ENCODE measurements at places on chromosomes 1 and 21.

DNA sequence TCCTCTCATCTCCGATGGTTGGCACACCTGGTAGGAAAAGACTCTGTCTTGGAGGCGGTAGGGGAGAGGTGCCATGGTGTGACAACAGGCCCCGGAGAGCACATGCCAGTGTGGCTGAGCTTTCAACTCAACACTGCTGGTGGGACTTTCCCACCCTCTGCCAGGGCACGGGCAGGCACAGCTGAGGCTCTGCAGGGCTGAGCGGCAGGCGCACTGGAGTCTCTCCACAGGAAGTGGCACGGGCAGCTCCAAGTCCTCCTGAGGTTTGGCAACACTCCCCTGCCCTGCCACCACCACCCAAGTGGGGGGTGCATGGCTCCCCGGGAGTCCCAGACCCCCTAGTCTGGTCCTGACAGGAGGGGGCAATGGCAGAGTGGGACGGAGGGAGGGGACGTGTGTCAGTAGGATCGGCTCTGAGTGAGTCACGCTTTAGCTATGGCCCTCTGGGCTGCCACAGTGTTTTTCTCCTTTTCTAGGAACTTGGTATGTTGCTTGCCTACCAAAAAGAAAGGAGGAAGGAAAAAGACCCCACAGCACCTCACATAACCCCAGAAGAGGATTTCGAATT lies 27.3 kb upstream of the EVA1B start:
- DNase-seq: peak; percentile 32

DNA sequence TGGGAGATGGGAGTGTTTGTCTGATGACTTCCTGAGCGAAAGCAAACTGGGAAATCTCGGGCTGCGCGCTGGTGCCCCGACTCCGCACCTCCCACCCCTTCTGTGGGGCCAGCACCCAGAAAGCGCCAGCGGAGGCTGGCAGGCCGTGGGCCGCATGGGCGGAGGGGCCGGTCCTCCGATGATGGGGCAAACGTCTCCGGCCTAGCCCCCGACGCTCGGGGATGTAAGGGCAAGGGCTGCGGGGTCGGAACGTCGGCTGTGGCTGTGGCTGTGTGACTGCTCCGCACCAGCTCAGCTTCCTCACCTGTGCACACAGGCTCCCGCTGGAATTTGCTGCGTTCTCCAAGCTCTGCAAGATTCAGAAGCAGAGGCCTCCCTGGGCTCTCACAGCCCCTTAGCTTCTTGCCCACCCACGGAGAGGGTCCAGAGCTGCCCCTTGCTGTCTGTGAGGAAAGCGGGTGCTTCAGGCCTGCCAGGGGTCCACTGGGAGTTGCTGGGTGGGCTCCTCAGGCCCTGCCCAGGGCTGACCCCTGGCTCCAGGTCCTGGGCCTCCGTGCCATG lies 35.0 kb downstream of the COL18A1 start:
- no peak for DNase-seq

DNA sequence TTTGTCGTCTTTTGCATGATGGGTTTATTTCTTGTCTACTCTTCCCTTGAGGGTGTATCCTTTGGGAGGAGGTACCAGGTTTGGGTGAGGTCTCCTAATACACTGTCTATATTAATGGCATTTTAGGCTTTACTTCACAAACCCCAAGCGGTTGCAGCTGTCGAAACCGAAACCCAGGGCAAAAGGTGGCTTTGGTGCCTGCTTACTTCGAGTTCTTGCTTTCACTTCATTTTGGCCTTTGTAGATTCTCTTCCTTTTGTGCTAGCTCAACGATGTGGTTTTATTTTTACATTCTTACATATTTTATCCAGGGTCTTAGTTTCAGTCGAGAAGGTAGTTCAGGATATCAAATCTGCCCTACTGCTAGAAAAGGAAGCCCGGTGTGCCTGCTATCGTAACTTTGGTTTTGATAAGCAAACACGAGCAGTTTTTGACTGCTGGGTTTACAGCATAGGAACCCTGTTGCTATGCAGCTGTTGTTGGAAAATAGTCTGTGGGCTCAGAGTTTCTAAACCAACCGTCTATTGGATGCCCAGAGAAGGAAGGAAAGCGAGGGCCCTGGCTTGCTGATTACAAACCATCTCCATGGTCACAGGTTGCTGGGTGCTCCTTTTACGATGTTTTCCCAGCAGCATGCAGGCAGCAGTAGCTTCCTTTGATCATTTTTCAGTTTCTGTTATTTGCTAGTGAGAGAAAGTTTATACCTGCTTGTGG lies 9.8 kb upstream of the TSPAN2 start:
- no peak for DNase-seq

DNA sequence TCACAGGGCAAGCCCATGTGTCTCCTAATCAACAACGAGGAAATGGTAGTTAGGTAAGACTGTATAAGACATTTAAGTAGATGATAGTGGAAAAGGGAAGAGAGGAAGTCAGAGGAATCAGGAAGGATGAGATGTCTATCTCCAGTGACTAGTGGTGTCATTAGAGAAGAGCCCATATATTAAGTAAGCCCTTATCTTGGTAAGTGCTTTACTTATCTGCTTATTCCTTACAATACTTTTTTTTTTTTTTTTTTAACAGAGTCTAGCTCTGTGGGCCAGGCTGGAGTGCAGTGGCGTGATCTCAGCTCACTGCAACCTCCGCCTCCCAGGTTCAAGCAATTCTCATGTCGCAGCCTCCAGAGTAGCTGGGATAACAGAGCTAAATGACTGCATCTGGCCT lies 29.5 kb downstream of the RNF11 start:
- DNase-seq: no peak

GRCh38 chr1:66533804-66534740 lies at the start of gene SGIP1:
Gene SGIP1, plus strand, starts transcription at chr1:66534153. Its CDS starts 206 bp downstream, at chr1:66534359.
- no peak for DNase-seq

- DNase-seq: no peak
Measured at GRCh38 chr1:237852342-237852741, 38.4 kb downstream of the ZP4 start.

DNA sequence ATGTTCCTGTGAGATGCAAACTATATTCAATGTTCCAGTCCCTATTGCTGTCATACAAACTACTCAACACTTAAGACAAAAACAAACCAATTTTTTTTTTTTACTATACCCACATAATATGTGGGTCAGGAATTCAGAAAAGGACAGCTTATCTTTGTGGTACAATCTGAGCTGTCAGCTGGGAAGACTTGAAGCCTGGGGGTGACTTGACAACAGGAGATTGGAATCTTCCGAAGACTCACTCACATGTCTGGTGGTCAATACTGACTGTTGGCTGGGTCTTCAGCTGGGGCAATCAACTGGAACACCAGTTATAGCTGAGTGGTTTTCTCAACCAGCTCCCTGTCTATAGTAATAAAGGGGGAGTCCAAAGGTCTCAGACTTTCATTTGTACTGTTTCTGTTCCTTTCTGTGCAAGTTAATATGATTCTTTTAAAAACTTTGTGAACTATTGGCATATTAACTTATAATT lies 81.7 kb upstream of the ATP1B1 start:
- no peak for DNase-seq

DNA sequence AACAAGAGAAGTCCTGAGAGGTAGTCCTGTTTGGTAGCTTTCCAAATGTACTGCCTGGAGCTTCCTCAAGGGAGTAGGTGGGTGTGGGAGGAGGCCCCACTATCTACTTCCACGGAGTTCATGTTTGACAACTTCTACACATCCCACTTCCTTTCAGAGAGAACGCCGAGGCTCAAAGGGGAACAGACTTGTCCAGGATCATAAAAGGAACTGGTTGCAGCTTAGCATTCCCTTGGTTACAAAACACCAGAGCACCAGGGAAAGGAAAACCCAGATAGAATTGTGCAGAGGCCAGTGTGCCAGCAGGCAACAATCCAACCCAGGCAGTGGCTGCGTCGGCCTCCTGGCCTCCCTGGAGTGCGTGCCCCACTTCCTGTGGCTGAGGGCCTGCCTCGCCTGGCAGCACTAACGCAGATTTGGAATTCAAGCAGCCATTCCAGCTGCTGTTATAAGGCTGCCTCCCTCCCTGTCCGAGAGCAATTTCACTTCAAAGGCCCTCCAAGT lies 4.2 kb upstream of the RAP1GAP start:
- no peak for DNase-seq

DNA sequence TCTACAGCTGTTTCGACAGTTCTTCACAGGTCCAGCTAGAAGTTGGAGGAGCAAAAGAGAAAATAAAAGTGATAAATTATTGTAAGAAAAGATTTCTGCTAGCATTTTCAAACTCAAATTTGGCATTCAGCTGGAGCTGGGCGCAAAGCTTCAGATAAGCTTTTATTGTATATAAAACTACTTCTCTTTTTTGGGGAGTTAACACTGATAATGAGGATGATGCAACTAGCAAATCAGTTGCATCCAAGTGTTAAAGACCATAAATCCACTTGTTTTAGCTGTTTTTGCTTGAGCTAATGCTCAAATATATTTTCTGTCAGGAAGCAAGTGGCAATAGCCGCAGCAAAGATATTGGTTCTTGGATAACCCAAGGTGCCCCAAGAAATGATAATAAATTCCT lies 127.1 kb upstream of the PKN2 start:
- no peak for DNase-seq

- no peak for DNase-seq
Measured at GRCh38 chr1:116808200-116808847, 54.1 kb downstream of the CD2 start.

DNA sequence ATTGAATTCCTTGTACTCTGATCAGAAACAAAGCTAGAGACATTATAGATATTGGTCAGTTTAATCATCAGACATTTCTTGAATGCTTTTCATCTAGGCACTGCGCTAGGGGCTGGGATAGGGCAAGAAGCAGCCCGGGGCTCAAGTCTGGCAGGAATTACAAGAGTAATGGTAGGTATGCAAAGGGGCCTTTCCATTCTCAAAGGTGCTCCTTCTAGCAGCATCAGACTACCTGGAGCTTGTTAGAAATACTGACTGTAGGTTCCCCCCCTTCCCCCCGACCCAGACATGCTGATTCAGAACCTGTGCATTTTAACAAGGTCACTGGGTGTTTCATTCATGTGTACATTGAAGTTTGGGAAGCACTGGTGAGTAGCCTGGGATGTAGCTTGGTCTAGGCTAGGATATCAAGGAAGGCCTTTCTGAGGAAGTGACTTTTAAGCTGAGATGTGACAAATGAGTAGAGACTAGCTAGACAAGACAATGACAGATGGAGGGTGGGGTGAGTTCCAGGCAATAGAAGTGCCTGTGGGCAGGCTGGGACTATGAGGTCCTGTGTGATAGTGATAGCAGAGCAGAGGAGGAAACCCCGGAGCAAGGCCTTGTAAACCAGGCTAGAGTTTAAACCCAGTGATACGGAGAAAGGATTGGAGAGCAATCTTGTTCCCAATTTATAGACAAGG lies 26.3 kb downstream of the NFASC start:
- DNase-seq: no peak

GRCh38 chr1:216910081-216910840 lies 187.0 kb upstream of the ESRRG start:
- DNase-seq: no peak

GRCh38 chr1:19464696-19465095 lies 20.6 kb downstream of the CAPZB start:
- no peak for DNase-seq

- DNase-seq: no peak
Measured at GRCh38 chr1:242811092-242811840, 286.8 kb upstream of the PLD5 start.

GRCh38 chr1:206705191-206705590 lies 20.5 kb downstream of the MAPKAPK2 start:
- no peak for DNase-seq

DNA sequence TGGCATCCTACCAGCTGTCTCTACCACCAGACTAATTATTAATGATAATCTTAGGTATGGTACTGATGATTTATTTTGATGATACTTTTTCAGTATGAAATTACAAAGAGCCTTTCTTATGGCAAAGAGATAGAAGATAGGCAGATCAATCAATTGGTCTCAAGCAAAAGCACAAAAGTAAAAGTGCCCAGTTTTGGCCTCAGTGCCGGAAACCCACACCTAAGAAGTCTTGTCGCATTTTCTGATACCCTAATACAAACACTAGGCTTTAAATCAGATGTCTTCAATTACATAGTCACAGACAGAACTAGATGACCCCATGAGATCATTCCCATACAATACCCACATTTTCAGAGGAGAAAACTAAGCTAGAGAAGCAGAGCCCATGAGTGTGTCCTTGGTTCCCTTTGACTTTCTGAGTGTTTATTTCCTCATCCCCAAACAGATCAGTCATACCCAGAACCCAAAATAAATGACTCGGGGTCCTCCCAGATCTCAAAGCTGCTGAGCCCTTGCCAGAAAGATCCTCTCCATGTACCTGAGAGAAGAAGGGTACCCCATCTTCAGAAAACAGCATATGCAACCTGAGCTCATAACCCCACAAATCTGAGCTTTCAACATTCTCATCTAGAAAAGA lies 7.7 kb downstream of the ITPKB start:
- no peak for DNase-seq

DNA sequence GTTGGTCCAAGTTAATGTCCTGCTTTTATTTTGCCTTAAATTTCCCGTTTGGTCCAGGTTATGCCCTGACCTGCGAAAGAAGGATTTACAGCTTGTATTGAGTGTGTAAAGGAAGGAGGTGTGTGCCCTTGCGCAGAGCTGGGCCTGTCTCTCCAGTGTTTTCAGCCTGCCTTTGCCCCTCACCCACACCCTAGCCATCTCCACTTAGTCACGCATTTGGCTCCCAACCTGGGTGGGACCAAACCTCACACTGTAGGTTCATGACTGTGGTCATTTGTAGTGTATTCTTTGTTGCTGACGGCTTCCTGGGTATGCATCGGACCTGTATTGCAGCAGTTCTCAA lies 572 bp upstream of the SRSF10 start:
- peak; percentile 17 for DNase-seq

DNA sequence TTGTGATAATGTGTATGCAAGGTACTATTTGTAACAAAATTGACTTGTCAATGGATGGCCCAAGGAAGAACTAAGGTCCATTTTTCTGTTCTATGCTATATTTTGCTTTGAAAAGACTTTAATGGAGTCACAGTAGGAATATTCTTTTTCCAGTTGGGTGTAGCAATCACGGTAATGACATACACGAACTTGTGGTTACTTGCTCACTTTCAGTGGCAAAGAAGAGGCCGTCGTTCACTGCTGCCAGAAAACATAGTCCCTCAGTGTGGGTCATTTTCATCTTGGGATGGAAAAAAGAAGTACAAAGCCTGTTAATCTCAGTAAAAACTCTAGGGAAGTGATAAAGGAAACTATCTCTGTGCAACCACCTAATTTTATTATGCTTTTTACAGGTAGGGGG lies 47.8 kb upstream of the LAMC2 start:
- DNase-seq: no peak

GRCh38 chr21:46391773-46392172 lies 66.9 kb upstream of the DIP2A start:
- DNase-seq: no peak

GRCh38 chr1:62377043-62377562 lies 57.9 kb upstream of the KANK4 start:
- DNase-seq: no peak

- no peak for DNase-seq
Measured at GRCh38 chr21:45894906-45895777, 86.4 kb upstream of the COL6A1 start.

DNA sequence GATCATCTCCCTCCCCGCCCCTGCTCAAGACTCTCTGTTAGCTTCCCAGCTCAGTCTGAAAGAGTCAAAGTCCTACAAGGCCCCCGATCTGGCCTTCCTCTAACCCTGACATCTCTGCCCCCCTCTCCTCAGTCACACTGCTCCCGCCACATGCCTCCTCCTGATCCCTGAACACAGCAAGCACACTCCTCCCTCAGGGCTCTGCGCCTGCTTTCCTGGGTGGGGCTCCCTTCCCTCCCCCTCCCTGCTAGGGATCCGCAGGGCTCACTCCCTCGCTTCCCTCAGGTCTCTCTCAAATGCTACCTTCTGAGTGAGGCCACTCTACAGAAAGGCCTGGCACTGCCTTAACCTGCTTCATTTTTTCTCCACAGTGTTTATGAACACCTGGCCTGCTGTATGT lies 5.7 kb upstream of the GALE start:
- DNase-seq: no peak

Measured in stimulated activated CD4-positive, alpha-beta T cell treated with anti-CD3 and anti-CD28 coated beads, Interleukin-1b, Interleukin-23, amount 100 ng/mL, for 24 hours (primary cell).